Stimulated activated naive B cell treated with anti-CD40 and anti-IgM and Interleukin-4, amounts not matched to agents 10 μg/mL and 1 μg/mL and 100 μg/mL, for 72 hours (primary cell): ENCODE measurements at places on chromosomes 5 and 9.

- no peak for DNase-seq
These were observed 103.8 kb upstream of the ERCC6L2 start for GRCh38 chr9:95771556-95772246.

GRCh38 chr9:89844535-89844934, 239.7 kb downstream of the GADD45G start:
- DNase-seq, result no peak

GRCh38 chr5:156000115-156000514, 326.8 kb upstream of the SGCD start:
- no peak for DNase-seq

GRCh38 chr9:133677126-133678010, 41.2 kb downstream of the DBH start:
- DNase-seq, result no peak

GRCh38 chr5:40828021-40828631, 6.9 kb downstream of the RPL37 start:
- DNase-seq, result no peak

DNA sequence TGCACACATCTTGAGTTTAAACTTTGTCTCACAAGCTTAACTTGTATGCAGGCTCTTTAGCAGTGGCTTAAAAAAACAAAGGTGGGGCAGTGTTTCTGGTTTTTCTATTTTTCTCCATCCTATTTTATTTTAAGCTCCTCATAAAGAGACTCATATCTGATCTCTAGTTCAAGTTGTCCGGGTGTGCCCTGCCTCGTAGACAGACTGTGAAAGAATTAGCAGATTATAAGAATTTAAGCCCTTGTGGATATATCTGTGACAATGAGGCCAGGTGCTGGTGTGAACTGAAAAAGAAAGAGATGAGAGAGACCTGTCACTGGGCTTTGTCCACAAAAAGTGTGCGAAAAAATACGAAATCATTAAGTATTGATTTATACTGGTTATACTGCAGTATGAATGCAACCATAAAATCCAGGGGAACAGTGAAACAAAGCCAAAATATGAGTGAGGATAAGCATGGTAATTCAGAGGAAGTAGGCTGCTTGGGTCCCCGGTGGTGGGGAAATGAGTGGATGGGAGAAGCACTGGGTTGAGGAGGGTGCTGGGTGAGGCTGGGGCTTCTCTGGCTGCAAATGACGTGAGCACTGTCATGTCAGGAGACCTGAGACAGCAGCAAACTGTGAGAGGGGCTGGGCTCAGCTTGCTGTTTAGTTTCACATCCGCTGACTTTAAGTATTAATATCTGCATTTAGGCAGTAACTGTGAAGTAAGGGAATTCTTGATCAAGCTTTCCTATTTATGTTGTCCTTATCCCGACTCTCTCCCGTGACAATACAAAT, 179.7 kb upstream of the ANKRD55 start:
- peak; percentile 74 for DNase-seq

- DNase-seq, result no peak
These were observed 107.1 kb upstream of the MSX2 start for GRCh38 chr5:174617285-174617684.

- DNase-seq, result no peak
These were observed 274.3 kb upstream of the EFNA5 start for GRCh38 chr5:107945061-107945460.

DNA sequence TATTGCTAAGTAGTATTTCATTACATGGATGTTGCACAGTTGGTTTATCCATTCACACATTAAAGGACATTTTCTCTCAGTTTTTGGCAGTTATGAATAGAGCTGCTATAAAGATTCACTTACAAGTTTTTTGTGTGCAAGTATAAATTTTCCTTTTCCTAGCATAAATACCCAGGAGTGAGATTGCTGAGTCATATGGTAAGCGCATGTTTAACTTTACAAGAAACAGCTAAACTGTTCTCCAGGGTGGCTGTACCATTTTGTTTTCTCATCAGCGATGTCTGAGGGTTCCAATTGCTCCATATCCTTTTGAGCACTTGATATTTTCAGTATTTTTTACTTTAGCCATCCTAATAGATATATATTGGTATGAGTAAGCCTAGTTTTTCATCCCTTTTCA, 16.4 kb upstream of the ABCA1 start:
- no peak for DNase-seq

DNA sequence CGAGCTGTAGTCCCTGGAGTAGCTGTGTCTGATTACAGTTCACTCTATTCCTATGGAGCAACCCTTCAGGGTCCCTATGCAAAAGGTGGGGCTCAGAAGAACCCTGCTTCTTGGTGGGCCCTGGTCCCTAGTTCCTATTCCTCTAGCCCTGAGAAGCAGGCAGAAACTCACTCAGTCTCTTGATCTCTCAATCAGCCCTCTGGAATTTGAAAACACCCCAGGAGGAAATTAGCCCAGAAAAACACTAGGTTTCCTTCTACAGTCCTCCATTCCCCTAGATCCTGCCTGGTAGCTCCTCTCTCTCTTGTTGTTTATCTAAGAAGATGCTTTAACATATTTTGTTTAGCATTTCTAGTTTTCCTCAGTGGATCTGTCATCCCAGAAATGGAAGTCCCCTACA, 7.6 kb downstream of the RGS3 start:
- no peak for DNase-seq

DNA sequence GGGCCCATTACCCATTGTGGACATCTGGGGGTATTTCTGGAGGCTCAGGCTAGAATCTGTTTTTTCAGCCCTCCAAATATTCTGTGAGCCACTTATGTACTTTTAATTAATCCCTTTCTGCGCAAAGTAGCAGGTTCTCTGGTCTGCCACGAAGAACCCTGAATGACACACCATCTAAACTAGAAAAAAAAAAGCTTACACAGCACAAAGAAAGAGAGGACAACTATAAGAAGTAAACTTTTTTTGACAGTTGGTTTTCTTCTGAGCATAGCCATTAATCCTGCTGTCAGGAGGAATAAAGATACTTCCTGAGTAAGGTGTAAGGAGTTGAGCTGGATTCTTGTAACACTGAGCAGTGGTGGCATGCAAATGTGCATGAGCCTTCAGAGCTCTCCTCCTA, 327.5 kb downstream of the TMEM232 start:
- DNase-seq, result no peak

DNA sequence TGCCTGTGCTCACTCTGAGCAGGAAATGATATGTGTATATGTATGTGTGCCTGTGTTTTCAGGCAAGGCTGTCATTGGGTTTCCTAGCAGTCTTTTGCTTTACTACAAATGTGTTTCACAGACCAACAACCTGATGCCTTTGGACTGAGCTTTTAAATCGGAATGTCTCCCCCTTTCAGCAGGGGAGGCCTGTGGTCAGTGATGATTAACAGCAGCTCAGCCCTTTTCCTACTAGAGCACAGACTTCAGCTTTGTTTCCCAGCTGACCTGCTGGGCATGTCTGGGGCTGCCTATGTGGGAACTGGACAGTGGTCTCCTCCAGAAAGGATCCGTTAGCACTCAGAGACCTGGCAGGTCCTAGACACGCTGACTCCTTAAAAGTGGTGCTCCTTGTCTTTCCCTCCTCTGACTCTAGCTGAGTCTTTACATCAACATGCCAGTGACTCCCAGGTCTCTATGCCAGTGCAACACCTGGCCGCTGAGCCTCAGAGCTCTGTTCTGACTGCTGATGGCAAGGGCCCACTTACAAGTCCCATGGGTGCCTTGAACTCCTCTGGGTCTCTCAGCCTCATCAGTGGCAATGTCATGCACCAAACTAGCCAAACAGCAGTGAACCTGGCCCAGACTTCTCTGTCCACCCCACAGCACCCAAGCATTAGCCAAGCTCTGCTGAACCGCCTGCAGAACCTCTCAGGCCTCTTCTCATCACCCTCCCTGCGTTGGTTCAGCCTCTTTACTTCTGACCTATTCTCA, 7.7 kb downstream of the MACROH2A1 start:
- no peak for DNase-seq

DNA sequence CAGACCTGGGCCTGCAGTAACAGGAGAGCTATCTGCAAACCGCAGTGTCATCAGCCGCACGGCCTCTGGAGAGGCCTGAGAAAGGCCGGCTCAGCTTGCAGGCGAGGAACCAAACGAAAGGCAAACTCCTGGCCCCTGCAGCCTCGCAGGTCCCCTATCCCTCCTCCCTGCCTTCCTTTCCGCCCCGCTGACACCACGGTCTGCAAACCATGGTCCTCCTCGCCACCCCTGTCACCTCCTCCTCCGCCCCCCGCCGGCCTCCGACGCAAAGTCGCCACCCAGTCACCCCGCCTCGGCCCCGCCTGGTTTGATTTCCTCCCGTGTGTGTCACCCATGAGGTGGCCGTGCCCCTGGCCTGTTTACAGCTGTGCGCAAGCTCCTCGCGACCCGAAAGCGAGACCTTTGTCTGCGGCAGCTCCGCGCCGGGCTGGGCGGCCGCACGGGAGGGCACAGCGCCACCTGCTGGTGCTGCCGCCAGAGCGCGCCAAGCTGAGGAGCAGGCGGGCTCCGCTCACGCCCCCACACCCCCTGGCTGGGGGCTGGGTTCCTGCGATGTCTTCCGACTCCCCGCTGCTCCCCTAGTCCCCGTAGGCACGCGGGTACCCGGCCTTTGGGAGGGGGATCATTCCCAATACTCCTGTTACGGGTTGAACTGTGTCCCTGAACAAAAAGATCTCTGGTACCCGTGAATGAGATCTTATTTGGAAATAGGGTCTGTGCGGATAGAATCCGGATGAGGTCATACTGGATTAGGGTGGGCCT, 19.4 kb downstream of the GBGT1 start:
- DNase-seq, result peak; percentile 87
